ENCODE measurements at places on chromosomes 12 and 14. TPM values are rescaled to one million over a fixed set of nuclear protein-coding genes. Genes with fewer than 3 reads are reported as not detected.

The ASCL1 gene
- not detected for total RNA-seq

DNA sequence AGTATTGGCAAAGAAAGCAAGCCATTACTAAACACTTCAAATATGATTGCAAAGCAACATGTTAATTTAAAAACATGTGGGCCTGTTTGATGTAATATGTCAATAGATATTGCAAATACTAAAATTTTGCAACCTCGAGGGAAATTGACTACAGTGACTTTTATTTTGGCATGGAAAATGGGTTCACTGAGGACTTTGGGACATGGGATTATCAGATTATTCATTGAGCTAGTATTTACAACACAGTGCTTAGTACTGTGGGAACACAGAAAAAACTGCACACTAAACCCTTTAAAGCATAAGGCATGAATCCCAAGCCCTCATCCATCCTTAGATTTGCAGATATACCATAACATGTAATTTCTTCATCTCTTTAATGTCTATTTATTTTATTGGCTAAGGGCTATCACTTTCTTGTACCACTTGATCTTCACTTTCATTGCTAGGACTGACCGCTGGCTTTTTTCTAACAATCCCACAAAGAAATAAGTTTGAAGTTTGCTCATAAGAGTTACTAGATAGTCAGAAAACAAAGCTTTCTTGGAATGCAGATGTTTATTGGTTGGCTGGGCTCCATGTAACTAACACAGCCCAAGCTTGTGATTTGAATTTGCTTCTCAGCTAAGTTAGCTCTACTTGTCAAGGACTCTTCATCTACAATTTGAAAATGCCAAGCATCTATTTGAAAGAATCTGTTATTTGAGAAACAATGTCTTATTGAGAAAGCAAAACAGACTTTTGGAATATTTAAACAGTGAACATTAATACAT lies 48.7 kb downstream of the PPFIBP1 start:
- DNase-seq, result no peak

DNA sequence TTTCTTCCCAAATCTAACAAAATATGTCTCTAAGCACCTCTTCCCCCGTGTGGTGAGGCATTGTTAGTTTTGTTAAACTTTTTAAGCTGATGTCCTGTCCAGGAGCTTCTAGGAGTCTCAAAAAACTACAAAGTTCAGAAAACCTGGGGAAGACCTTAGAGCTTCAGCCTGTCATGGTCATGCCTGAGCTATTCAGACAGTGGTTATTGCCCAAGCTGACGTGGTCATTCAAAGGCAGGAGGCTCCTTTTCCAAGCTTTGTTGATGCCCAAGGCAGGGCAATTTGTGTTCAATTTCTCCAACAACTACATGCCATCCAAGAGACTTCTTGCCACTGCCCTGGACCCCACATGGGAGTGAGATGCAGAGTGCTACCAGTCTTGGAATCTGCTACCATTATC lies 5.8 kb upstream of the LYZ start:
- no peak for DNase-seq

- no peak for DNase-seq
Observed at GRCh38 chr12:31973818-31974217, 14.6 kb downstream of the RESF1 start.

GRCh38 chr14:21030531-21030930 lies 514 bp downstream of the TPPP2 start:
- no peak for DNase-seq

DNA sequence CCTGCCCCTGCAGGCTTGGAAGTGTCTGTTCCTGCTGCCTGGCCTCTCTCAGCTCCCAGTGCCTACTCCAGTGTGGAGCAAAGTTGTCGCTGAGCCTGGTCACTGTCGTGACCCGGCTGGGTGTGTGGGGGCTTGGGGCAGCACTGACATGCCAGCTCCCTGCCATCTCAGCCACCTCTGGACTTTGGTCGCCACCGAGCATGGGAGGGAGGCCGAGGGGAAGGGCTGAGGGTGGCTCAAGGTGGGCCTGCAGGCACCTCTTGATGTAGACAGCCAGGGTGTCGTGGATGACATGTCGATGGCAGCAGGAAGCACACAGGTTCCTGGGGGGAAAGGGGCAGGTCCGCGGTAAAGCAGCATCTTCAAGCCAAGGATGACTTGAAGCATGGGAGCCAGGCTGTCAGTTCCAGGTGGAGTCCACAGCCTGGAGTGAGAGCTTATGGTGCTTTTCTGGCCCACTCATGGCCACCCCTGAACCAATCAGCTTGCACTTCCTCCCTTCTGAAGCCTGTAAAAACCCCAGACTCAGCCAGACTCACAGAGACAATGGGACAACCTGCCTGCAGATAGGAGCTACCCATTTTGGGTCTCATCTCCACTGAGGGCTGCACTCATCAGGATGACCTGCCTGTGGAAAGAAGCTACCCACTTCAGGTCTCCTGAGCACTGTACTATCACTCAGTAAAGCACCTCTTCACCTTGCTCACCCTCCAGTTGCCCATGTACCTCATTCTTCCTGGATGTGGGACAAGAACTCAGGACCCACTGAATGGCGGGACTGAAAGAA lies 210.1 kb downstream of the MON2 start:
- DNase-seq, result no peak

DNA sequence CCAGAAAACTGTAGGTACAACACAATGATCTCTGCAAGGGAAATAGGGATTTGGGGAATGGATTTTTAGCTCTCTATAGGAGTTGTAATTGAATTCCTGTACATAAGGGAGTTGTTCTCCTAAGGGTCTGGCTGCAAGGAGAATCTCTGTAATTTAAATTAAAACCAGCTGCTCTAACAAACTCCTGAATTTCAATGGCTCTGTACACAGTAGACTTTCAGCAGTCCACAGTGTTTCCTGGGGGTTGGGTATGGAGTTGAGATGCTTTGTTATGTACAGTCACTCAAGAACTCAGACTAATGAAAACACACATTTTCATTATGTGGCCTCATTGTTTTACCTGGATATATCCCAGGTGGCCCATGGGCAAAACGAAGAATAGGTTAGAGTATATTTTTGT lies 93.2 kb downstream of the NAV3 start:
- no peak for DNase-seq

DNA sequence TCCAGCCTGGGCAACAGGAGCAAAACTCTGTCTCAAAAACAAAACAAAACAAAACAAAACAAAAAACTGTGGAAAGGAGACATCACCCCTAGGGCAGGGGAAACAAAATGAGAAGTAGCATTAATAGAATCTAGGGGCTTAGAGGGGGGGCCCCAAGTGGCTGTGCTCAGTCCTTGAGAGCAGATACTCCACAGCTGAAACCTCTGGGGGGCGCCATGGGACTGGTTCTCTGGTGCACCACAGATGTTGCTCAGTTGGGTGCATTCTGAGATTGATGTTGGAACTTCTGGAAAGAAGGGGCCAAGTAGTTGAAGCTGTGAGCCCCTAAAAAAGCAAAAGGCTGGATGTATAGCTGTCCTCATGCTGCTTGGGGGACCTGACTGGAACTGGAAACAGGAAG lies 11.8 kb upstream of the SYNE2 start:
- DNase-seq, result peak; percentile 37

- no peak for DNase-seq
Observed at GRCh38 chr12:13368431-13368830, 171.9 kb downstream of the EMP1 start.

- no peak for DNase-seq
Observed at GRCh38 chr12:4997939-4998338, 45.7 kb upstream of the KCNA5 start.

- DNase-seq, result peak; percentile 44
Observed at GRCh38 chr14:50060871-50061663, 55.3 kb downstream of the VCPKMT start.
